Omental fat pad (tissue), 4 donors: ENCODE measurements at places on chromosomes 6 and 20. TPM values are rescaled to one million over a fixed set of nuclear protein-coding genes. Genes with fewer than 3 reads are reported as not detected.

The CLVS2 gene
- total RNA-seq, result not detected

The DOK5 gene
- 1.9 TPM for total RNA-seq

The HTR1E gene
- not detected for total RNA-seq

The MOXD1 gene
- 2.4 TPM for total RNA-seq

The EYA4 gene
- 4.2 TPM for total RNA-seq

The TPX2 gene
- 4.8 TPM for total RNA-seq

The CTCFL gene
- total RNA-seq, result not detected

The SPATA25 gene
- total RNA-seq, result 1.8 TPM

The ARMH2 gene
- total RNA-seq, result not detected

The ASIP gene
- total RNA-seq, result not detected

The WFDC12 gene
- total RNA-seq, result not detected

The PSORS1C1 gene
- 1.3 TPM for total RNA-seq
